ENCODE measurements at places on chromosomes 5 and 9.

DNA sequence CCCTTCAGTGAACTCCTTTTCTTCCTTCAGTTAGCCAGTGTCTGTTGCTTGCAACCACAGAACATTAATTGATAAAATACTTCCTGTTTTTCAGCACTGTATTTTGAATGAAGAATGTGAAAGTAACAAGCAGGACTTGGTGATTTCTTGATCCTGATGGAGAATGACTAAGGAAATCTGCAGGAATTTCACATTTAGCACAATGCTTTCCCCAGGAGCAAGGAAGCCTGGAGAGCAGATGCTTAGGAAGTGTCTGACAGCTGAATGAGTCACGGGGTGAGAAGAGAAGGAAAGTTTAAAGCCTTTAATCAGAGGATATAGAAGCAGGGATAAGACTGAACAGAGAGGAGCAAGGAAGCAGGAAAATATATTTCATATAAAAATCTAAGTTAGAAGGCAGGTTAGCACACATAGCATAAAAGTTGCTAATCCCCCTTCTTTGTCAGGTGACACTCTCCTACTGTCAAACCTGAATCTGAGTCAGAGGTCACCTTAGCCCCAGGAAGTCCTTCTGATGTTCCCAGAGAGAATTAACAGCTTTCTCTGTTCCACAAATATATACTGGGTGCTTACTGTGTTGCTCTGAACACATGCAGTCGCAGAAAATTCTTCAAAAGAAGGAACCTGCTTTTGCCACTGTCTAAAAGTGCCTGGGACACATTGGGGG lies 59.7 kb downstream of the GNA14 start:
- peak; percentile 21 for DNase-seq

- DNase-seq = no peak
Measured at GRCh38 chr9:74479711-74480110, 17.4 kb upstream of the RORB start.

DNA sequence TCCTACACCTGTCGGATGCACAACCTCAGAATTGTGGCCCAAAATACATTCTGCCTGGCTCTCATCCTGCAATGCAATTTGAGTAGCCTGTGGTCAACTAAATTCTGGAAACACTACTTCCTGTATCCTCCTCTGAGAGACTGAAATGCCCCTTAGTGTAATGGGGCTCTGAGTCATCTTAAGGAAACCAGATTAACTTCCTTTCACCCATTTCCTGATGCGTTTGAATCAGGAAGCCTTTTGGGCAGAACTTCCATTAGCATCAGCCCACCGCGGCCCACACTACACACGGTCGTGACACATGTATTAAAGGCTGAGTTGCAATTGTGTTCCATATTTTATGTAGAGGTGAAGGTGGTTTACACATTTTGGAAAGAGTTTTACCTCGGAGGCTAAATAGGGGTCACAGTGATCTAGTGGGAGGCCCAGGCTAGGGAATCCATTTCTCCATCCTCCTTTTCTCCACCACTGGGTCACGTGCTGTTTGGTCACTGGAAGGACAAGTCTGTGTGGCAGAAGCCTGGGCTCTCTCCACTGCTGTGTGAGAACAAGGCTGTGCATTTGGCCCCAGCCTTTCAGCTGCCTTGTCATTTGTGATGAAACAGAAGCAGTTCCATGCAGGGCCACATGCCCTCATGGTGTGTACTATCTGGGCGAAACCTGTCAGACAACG lies 55.9 kb downstream of the DAP start:
- peak; percentile 61 for DNase-seq

DNA sequence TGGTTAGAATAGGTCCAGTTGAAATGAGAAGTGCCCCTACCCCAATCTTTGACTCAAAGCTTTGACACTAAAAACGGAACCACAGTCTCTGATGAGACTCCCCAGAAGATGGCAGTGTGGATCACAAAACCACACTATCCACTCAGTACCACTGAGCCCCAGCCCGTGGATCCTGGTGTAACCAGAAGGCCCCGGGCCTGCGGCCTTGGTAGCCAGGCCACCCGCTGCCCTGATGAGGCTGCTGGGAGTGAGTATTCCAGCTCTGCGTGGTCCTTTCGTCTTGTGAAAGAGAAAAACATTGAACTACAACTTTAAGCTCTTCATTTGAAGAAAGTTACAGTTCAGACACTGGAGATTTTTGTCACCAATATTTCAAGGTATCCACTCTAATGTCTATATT lies 42.2 kb upstream of the FBP1 start:
- DNase-seq = peak; percentile 47

DNA sequence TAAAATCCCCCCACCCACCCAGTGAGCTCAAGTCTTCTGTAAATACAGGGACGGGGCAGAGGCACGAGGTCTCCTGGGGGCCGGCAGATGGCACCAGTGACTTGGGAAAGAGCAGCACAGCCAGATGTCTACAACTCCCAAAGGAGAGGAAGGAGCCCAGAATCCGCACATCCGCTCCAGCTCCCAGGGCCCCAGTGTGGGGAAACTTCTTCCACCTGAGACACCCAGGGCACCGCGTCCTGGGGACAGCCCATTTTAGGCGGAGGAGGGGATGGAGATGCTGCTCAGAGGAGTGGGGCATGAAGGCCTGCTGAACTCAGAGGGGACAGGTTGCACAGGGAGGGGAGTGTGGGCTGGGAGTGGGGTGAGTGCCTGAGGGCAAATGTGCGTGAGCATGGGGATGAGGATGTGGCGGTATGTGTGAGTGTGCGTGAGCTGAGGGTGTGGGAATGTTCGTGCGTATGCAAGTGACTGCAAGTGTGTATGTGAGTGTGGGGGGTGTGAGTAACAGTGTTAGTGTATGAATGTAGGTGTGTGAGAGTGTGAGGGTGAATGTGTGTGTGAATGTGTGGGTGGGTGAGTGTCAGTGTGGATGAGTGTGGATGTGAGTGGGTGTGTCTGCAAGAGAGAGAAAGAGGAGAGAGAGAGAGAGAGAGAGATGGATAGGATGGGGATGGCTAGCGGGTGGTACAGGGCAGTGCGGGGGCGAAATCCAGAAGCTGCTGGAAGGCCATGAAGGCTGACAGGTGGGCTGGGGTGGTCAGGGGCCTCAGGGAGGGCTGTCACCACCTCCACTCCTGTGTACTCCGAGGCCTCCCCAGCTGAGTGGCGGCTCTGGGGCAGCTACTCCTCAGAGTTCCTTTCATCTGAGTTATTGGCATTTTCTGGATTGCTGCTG lies 63.5 kb downstream of the DUSP1 start:
- DNase-seq = no peak

All from 8988T (cell line).